Stimulated activated CD4-positive, alpha-beta T cell treated with anti-CD3 and anti-CD28 coated beads, Interleukin-2, amount 100 ng/mL, for 48 hours (primary cell): ENCODE measurements at places on chromosomes 1 and 21.

DNA sequence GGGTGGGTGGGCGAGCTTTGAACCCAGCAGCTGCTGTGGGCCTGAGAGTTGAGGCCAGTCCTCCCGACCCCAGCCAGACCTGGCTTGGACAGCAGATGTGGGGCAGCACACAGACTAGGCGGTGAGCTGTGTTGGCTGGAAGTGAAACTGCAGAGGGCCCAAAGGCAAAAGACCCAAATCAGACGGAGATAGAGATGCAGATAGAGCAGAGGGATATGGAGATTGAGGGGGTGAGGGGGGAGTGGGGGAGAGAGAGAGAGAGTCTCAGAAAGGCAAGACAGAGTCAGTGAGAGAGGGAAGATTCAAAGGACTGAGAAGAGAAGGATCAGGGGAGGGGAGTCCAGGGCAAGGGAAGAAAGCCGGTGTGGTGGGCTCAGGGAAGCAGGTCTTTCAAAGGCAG is 17.0 kb upstream of the POU3F1 start:
- DNase-seq = no peak

DNA sequence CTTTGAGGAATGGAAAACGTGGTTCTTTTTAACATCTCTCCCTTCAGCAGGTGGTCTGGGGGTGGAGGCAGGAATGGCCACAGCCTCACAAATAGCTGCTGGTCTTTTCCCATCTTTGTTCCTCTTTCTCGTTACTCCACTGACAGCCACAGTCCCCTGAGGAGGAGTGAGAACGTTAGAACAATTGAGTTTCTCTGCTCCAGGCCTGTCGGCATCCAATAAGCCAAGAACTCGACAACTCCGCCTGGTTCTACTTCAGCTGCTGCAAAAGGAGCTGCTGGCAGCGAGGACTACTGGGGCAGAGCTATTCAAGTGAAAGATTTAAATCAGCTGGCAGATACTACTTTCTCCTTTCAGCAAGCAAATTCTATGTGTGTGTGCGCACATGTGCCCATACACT is 169.5 kb upstream of the GALNT2 start:
- DNase-seq = no peak

DNA sequence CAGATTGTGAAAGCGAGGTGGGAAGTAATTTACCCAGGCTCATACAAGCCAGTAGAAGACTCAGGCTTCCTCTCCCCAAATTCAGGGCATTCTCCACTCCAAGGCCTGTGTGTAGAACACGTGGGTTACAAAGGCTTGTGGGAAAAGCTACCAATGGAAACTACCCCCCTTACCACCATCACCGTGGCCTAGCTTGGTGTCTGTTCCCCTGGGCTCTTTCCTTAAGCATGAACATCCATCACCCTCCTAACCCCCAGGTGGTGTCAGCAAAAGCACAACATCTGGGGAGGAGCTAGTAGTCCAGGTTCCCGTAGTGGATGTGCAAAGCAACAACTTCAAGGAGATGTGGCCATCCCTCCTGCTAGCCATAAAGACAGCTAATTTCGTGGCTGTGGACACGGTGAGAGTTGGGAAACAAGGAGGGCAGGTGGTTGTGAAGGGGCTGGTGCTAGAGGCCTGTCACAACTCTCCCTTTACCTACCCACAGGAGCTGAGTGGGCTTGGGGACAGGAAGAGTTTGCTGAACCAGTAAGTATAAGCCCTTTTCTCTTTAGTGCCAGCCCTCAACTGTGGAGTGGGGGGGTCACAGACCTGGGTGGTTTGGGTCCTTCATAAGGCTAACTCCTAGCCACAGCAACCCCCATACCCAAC is 701 bp upstream of the MUTYH start:
- DNase-seq = no peak

GRCh38 chr21:41974752-41975053 is 20.9 kb upstream of the C2CD2 start:
- no peak for DNase-seq

GRCh38 chr1:169624122-169624521 is 5.8 kb downstream of the SELP start:
- DNase-seq = no peak

GRCh38 chr1:6260961-6261614 is at the start of gene GPR153:
Gene GPR153 (minus strand): TSS chr1:6261098. CDS start chr1:6254905, 6,193 bp downstream.
- peak; percentile 37 for DNase-seq

DNA sequence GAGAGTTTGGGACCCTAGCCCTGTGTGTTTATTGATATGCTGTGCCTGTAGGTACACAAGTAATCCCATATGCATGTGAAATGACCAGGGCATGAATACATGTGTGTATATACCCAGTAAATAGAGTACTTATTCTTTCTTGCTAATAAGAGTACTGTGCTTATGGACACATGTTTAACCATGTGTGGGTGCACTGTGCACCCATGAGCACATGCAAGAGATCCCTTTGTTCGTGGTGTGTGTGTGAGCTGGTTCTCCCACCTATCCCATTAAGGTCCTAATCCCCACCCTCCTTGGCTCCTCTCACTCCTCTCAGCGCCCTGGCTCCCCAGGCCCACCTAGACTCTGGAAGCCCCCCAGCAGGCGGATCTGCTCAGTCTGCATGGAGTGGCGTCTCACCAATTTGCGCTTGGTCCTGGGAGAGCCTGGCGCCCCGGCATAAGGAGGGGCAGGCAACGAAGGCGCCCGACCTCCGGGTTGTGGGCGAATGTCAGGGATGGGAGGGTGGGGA is 2.2 kb upstream of the LIX1L start:
- no peak for DNase-seq
